Stimulated activated CD8-positive, alpha-beta memory T cell treated with anti-CD3 and anti-CD28 coated beads, Interleukin-7, amount 100 ng/mL, for 1 hour (primary cell): ENCODE measurements at places on chromosomes 5 and 9.

- no peak for DNase-seq
These were observed 178.5 kb upstream of the EGFLAM start for GRCh38 chr5:38079620-38080402.

DNA sequence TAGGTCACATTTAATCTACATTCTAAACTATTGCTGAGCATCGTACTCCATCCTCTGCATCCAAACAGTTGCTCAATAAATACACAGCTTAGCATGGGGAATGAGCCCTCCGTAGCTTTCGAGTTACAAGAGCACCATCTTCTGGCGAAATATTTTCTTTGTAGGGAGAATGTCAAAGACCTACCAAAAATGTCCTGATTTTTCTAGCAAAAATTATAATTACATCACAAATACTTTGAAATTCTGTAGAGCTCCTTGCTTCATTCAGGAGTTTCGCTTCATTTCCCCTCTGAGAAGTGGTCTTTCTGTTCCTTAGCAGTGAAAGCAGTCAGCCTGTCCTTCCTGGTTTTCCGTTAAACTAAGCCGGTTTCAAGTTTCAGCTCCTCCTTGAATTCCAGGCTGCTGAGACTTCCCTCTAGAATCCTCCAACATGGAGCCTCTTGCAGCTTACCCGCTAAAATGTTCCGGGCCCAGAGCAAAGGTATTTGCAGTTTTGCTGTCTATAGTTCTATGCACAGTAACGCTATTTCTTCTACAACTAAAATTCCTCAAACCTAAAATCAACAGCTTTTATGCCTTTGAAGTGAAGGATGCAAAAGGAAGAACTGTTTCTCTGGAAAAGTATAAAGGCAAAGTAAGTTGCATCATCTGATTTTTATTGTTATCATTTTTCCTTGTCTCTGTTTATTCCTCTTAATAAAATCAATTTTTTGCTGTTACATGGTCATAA is at the start of gene GPX8:
Gene GPX8 (plus strand): TSS at position 409 of the 730 bp plus-strand sequence. CDS start 22 bp downstream, at position 431.
- DNase-seq, result no peak

DNA sequence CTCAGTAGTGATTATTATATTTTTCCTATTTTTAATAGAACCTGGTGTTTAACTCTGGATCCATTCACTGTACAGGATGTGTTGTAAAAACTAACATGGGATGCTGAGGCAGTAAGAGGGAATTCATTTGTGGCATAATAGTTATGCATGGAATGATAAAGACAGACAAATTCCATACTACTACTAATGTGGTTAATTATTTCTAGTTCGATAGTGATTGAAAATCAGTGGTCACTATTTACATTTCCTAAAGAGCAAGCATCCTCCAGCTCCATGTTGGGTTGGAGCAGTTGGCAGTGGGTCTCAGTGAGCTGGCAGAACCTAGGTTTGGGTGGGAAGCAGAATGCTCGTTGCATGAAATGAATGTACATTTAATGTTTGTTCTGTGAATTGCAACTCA is 122.6 kb downstream of the SAXO1 start:
- no peak for DNase-seq

DNA sequence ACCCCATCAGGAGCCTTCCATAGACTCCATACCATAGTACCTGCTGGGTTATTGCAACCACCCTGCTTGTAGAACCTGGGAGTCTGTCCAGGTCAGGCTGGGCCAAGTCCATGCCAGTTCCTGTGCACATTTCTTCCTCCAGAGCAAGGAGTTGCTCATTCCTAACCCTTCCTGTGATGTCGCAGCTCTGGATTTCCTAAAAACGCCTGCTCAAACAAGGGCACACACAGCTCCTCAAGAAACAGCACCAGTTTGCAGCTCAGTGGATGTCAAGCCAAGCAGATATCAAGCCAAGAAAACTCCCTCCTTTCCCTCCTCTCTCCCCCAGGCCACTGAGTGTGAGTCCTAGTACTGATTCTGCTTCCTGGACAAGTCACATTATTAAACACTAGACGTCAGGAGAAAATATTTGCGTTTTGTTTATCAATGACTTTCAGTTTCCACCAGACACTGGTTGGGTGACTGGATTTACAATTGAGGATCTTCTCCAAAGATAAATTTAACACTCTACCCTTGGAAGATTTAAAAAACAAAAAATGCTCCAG is 59.6 kb downstream of the SLC1A1 start:
- DNase-seq, result no peak

DNA sequence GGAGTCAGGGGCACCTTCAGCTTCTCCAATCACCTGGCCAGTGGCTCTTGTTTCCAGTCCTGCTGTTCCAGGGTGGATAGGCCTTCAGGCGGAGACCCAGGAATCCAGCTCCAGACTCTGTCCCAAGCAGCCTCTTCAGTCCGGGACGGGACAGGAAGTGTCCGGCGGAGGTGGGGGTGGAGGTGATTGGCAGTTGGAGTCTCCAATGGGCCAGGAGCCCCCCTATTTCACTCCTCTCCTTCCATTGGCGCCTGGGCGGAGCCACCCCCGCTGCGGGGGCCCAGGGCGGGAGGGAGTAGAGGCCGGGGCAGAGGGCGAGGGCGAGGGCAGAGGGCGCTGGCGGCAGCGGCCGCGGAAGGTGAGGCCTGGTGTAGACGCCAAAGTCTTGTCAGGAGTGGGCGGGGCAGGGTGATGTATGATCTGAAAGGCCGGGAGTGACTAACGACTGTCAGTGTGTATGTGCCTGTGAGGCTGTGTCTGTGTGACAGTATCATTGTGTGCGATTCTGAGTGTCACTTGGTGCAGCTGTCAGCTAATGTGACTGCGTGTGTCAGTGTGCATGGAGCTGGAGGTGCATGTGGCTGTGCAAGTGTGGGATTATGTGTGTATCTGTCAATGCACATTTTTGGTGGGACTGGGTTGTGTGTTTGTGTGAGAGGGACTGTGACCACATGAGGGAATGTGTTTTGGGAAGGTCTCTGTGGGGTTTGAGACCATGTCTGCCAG is at the start of gene IL11RA:
Gene IL11RA (plus strand): TSS at position 310 of the 726 bp plus-strand sequence. CDS start 3,033 bp downstream, outside the sequence.
- no peak for DNase-seq

- DNase-seq, result no peak
These were observed 426.5 kb downstream of the IRX1 start for GRCh38 chr5:4022056-4022670.
